Camera-type eye (tissue), 1 donor: ENCODE measurements at places on chromosomes 1 and 21. TPM values are rescaled to one million over a fixed set of nuclear protein-coding genes. Genes with fewer than 3 reads are reported as not detected.

The USH2A gene
- total RNA-seq, result 48.3 TPM

The C8A gene
- not detected for total RNA-seq

The TSPAN1 gene
- total RNA-seq, result 0.49 TPM

The MPZ gene
- 19.4 TPM for total RNA-seq

The MRPS15 gene
- total RNA-seq, result 26.9 TPM

The NOTCH2 gene
- total RNA-seq, result 163 TPM

The SLAMF8 gene
- 0.60 TPM for total RNA-seq

The MSH4 gene
- total RNA-seq, result 0.77 TPM
